ENCODE measurements at places on chromosomes 1 and 21.

GRCh38 chr1:30756545-30757351 is 826 bp downstream of the LAPTM5 start:
- DNase-seq = peak; percentile 83

- DNase-seq = no peak
Measured at GRCh38 chr1:14738647-14739046, 140.2 kb downstream of the KAZN start.

- DNase-seq = no peak
Measured at GRCh38 chr1:172476218-172476811, 32.4 kb upstream of the PIGC start.

DNA sequence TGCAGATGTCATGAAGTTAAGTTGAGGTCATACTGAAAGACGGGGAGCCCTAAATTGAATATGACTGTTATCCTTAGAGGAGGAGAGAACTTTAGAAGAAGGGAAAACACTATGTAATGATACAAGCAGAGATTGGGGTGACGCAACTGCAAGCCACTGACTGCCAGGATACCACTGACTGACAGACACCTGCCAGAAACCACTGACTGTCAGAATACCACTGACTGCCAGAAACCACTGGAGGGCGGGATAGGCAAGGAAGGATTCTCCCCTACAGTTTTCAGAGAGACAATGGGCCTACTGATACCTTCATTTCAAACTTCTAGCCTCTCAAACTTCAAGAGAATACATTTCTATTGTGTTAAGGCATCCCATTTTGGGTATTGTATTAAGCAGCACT is 388.7 kb downstream of the USH2A start:
- no peak for DNase-seq

GRCh38 chr1:198588845-198589244 is 48.4 kb upstream of the ATP6V1G3 start:
- no peak for DNase-seq

DNA sequence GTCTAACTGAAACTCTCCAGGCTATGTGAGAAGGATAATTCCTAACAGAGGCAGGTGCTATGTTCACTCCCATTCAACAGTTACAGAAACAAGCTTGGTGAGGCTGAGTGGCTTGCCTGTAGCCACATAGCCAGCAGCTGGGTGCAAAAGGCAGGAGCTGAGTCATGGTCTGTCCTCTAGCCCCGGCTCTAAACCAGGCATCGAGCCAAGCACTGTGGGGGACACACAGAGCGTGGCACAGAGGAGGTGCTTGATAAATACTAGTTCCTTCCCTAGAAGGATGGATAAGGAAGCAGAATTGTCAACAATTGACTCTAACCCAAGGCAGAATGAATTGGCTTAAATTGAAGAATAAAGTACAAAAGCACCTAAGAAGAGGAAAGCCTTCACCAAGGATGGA is 10.4 kb upstream of the KCNA2 start:
- peak; percentile 22 for DNase-seq

DNA sequence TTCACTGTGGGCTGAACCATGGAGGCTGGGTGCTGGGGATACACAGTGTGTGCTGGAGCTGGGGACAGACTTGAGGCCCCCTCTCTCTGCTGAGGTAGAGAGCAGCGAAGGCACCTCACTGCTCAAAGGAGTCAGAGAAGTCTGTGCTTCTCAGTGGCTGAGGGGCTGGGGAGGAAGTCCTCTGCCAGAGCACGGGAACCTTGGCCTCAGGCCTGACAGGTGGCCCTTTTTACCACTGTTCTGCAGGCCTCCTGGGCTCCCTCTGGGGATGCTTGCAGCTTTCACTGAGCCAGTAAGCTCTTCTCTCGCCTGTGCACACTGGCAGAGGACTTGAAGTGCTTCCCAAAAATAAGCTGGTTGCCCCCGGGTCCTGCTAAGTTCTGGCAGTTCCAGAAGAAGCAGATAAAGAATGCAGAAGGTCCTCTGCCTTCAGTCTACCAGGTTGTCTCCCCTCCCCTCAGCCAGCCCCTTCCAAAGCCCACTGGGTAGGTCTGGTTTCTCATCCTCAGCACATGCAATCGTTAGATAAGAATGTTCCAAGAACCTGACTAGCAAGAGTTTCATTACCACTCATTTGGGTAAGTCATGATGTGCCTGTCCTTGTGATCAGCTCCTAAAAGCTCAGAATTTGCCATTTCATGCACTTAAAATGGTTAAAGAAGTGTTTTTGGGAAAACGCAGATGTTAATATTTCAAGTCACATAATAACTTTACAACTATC is 53.9 kb downstream of the TENT5C start:
- DNase-seq = no peak

DNA sequence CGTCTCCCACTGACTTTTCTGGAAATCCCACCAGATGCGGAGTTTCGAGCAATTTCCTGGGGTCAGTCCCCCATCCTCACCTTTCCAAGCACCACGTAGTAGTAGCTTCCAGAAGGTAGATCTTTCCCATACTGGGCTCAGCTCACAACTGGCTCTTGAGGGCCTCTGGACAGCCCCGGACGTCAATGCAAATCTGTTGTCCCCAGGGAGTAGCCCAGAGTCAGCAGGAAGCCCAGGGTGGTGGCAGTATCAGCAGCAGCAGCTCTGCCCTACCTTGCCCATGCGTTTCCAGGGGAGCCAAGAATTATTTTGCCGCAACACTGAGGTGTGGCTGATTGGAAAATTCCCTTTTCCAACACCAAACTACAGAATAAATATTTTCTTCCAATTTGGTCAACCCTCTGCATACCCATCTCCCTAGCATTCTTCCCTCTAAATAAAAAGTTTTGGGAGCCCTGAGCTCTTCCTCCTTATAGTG is 70.3 kb downstream of the CD46 start:
- DNase-seq = no peak

DNA sequence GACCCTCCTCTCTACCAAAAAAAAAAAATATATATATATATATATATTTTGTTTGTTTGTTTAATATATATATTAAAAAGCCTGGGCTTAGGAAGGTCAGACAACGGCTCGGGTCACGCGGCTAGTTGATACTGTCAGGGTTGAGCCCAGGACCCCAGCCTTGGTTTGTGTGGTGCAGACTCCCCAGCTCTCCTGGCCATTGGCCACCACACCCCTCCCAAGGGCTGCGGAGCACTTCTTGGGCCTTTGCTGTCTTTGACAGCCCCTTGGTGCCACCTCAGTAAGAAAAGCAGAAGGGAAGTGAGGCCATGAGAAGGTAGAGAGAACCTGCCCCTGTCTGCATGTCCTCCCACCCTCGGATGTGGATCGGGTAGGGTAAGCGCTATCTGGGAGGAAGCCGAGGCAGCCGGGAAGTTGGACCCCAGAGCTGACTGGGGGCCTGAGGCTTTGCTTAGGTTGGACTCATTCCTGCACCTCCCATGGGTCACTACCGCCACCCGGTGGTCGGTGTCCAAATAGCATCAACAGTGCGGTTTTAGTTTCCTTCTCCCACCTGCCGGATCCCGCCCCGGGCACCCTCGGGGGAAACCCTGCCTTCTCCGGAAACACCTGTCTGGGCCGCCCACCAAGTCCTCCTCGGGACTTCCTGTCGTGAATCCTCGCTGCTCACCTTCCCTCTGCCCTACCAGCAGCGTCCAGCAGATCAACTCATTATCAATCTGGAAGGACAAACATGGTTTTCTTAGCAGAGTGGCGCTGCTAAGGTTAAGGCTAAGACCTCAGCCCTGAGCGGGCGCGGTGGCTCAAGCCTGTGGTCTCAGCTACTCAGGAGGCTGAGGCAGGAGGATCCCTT is 29.8 kb upstream of the GNPAT start:
- DNase-seq = peak; percentile 67

- no peak for DNase-seq
Measured at GRCh38 chr1:116431870-116432500, 58.9 kb downstream of the ATP1A1 start.

DNA sequence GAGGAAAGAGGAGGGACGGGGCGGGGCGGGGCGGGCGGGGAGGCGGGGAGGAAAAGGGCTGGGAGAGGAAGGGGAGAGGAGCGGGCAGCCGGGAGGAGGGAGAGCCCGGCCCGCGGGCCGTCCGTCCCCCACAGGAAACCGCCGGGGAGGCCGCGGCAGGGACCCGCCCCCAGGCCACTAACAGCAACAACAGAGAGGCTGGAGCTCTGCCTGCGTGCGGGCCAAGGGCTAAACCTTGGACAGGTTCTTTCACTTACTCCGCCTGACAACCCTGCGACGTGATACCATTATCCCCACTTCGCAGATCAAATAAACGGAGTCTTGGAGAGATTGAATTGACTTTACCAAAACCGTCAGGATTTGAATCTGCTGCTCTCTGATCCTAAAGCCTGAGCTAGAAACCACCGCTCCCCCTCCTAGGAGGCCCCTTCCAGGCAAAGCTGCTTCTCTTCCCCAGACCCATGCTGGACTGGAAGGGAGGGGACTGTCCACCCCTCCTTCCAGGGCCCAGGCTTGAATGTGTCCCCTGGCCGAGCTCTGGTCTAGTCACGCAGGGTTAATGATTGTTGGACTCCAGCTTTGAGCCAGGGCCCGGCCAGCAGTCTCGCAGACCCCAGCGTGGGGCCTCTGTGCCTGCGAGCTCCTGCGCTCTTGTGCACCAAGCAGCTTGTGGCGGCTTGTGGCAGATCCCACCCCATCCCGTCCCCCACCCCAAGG is at the start of gene EVA1B:
EVA1B (minus strand) TSS at position 10 of the 717 bp plus-strand sequence. CDS start 608 bp downstream, outside the sequence.
- peak; percentile 91 for DNase-seq

DNA sequence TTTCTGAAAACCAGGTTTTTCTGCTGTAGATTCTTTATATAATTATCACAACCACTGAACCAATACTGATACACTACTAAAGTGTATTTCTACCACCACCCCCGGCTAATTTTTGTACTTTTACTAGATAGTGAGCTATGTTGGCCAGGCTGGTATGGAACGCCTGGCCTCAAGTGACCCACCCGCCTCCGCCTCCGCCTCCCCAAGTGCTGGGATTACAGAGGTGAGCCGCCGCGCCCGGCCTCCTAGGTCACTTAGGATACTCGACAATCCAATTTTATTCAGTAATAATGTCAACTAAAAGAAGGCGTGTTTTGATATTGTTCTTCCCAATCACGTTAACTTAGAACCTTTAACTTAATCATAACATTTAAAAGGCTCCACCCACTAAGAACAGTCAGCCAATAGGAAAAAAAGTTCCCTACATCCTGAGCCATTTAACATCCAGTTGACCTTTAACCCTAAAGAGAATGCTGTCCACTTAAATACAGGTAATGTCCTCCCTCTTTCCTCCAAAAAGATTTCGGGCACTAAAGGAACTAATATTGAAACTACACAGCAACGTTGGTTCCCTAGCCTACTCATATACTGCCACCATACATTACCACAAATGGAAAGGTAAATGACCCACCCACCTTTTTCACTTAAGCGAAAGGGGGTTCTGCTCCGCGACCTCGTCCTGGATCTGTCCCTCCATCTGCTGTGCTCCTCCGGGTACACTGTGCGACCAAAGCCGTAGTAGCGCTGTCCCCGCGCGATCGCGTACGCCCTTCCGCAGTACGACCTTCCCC is 1.2 kb downstream of the RSRP1 start:
- peak; percentile 51 for DNase-seq

DNA sequence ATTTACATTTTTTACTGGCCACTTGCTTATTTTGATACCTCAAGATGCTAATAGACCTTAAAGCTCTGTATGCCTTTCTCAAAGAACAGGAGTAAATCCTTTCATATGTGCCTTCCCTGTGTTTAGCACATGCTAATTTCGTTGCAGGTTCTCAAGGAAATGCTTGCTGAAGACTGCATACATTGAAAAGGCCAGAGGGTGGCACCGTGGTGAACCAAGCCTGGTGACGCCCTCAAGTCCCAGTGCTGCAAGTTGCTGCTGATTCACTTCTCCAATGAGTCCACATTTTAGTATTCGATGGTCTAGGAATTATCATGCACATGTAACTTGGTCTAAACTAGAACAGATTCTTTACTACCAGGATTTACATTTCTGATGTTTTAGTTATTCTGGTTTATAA is 94.1 kb downstream of the CLDN17 start:
- DNase-seq = peak; percentile 48

DNA sequence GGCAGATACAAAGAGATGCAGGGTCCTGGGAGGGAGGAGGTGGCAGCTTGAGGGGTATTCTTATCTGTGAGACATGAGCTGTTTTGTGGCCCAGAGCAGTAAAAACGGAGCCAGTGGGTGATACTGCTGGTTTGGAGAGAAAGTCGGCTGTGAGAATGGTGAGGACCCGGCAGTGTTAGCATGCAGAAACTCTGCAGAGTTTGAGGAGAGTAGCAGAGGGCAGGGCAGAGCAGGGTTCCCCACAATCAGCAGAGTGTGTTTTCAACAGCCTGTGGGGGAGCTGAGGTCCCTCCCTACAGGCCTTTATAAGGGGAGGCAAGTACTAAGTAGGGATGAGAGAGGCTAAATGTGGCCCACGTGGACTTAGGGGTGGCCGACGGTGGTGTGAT is 423 bp downstream of the SLAMF8 start:
- no peak for DNase-seq

- no peak for DNase-seq
Measured at GRCh38 chr1:169474302-169474995, 11.3 kb downstream of the SLC19A2 start.

DNA sequence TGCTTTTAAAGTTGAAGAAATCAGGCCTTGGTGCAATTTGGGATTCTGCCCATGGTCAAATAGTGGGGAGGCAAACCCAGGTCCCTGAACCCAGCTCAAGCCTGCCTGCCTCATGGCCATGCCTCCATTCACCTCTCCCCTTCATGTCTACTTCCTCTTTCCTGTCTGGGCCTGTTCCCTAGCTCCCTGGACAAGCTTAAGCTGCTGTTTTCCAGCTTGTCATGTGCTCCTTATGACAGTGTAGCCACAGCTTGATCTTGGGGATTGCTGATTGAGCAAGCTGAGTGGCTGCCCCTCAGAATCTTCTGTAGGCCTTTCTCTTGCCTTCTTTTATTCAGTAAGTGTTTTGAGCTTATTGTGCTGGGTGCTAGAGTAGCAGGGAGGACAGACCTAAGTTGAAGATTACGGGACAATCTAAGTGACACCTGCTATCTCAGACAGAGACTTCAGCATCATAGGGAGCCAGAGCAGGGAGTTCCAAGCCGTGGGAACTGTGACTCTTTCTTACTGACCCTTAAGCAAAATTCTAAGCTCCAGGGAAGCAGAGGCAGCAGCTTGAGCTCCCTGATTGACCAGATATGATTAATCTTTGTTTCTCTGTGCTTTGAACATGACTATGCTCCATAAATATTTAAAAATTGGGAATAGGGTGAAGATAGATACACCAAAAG is 520 bp upstream of the MR1 start:
- DNase-seq = no peak

GRCh38 chr21:38823737-38824123 is 18.0 kb downstream of the ETS2 start:
- DNase-seq = no peak

DNA sequence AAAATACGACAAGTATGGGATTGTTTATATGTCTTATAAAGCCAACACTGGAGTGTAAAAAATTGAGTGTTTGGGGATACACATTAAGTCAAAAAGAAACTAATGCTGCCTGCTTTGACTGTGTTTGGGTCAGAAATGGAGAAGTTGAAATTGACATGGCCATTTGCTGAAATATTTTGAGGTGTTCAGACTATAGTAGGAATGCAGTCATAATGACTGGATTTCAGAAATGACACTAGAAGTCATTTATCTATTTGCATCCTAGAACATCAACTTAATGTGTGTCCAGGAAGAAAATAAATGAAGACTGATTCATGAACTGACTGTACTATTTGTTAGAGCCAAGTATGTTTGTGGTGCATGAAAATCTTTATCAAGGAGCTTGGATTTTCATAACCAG is 28.4 kb downstream of the RASAL2 start:
- DNase-seq = peak; percentile 47

Data from cardiac fibroblast (primary cell).